ENCODE measurements at places on chromosomes 4 and X.

DNA sequence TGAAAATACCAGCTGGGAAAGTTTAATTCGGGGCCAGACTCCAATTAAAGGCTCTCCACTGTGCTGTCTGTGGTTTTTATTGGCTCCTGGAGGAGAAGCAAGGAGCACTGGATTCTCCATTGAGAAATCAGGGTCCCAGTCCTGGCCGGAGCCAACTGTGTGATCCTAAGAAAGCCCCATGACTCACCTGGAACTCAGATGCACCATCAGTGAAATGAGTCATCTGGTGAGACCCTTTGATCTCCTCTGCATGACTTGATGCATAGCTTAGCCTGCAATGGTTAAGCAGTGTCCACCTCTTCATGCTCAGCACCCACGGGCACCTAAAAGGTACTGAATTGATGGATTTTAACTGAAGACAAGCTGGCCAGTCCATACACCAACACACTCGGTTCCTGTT lies 119.2 kb upstream of the VCX3B start:
- DNase-seq, result no peak

- DNase-seq, result no peak
Measured at GRCh38 chr4:19694812-19695211, 556.9 kb upstream of the SLIT2 start.

- DNase-seq, result no peak
Measured at GRCh38 chr4:72295966-72296557, 264.3 kb downstream of the NPFFR2 start.

- DNase-seq, result no peak
Measured at GRCh38 chr4:172344308-172344938, 531.2 kb downstream of the GALNTL6 start.

- DNase-seq, result no peak
Measured at GRCh38 chr4:26362745-26363439, 42.1 kb downstream of the RBPJ start.

DNA sequence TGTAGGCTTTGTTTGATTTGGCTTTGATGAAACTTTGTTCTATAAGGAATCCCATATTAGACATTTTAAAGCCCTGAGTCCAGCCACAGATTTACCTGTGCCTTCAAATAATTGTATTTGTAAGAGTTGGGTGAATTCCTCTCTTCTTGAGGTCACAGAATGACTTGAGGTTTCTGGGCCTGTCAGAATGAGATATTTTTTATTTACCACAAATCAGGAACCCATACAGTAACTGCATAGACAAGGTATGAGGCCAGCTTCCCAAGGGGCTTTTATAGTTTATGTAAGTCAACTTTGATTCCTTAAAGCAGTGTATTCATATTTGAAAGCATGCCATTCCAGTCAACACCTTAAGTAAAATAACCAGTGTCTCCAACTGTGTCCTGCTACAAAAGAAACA lies 29.1 kb upstream of the CXCL3 start:
- DNase-seq, result no peak

GRCh38 chr4:125420526-125420925 lies 105.8 kb downstream of the FAT4 start:
- no peak for DNase-seq

DNA sequence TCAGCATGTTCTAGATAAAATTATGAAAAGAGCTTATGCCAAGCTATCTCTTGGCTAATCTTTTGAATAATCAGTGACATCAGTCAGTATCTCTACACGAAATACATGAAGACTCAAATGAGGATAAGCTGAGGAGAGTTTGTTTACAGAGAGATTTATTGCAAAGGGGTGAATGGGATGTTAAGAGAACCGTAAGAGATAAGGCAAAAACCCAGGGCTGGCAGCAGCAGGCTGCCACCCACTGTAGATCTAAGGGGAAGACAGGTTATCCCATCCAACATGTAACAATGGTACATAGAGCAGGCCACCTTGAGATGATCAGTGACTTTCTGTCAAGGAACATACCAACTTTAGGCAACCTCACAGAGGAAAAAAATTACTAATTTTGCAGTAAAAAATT lies 432.1 kb upstream of the NR3C2 start:
- DNase-seq, result no peak

DNA sequence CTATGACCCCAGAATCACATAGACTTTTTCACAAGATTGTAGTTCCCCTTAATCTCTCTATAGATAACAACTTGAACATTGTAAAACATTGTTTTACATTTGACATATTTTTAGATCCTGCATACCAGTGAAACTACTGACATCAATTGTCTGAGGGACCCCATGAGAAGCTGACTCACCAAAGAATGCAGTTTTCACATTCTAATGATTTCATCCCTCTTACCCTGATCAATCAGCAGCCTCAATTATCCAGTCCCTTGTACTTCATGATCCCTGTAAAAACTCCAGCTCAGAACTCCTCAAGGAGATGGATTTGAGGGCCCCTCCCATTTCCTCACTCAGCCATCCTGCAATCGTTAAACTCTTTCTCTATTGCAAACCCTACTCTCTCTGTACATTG lies 411.0 kb upstream of the NDST3 start:
- no peak for DNase-seq

DNA sequence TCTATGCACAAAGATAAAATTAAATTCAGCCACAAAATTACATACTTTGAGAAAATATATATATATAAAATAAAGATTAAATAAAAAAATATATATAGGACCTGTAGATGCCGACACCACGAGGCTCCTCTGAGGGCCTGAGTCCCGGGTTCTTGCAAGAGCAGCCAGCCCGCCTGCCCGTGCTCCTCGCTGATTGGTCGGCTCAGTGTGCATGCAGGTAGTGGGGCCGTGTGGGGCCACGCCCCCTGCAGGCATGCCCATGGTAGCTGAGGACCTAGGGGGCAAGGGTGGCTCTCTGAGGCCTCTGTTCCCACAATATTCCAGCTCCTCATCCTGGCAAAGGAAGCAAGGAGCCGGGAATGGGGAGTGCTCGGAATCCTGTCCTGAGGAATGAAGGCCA lies 80.5 kb upstream of the AMELX start:
- DNase-seq, result no peak
